ENCODE measurements at places on chromosomes 1 and 21.
A peak's percentile ranks its signal among the peaks of the same experiment; 100 is the strongest.

DNA sequence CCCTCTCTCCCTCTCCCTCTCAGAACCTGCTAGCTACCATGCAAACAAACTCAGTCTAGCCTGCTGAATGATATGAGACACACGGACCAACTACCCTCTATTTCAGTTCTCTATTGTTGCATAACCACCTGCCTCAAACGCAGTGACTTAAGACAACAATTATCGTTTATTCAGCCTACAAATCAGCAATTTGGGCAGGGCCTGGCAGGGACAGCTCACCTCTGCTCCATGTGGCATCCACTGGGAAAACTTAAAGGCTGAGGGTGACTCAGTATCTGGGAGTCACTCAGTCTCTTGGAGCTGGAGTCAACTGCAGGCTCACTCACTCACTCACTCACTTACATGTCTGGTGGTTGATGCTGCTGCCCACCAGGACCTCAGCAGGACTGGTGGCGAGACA is 121.3 kb downstream of the SEC16B start:
- H3K4me1 ChIP-seq: no peaks in the 10 kb centered on the region
- DNase-seq: no peak
- H3K27me3 ChIP-seq: no peaks in the 10 kb centered on the region

- H3K36me3 ChIP-seq: no peaks in the 10 kb centered on the region
- H3K27me3 ChIP-seq: peaks cover 29% of the 10 kb centered on the region
- no peaks in the 10 kb centered on the region for H3K4me1 ChIP-seq
- no peak overlapping the region for H3K4me3 ChIP-seq
Observed at GRCh38 chr1:156376146-156376545, 7.1 kb downstream of the RHBG start.

GRCh38 chr21:17903029-17903806 is 84.1 kb upstream of the C21orf91 start:
- no peak overlapping the region for H3K27ac ChIP-seq
- peaks cover 15% of the 10 kb centered on the region for H3K4me1 ChIP-seq
- DNase-seq: no peak
- no peaks in the 10 kb centered on the region for H3K27me3 ChIP-seq

DNA sequence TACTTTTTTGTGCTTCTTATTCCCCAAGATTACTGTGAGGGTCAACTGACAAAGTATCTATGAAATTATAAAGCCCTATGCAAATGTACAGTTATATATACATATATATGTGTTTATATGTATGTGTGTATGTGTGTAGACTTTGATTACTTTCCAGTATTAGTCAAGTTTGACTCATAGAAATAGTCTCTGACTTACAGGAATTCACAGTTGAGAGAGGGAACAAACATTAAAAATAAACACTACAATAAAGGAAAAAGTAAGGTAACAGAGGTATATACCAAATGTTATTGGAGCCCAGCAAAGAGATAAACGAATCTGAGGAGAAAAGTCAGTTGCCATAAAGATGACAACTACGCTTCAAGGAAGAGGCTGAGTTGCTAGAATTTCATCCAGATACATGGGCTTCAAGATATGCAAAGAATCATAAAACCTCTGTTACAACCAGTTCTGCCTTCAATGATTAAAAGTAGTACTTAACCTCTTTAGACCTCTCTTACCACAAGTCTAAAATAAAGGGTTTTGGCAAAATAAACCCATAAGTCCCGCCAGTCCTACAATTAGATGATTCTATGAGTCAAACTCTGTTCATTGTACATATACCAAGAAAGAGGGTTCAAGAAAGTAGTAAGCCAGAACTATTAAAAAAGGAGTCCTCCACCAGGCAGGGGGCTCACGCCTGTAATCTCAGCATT is 7.2 kb downstream of the IFT25 start:
- H3K4me1 ChIP-seq: peaks cover 23% of the 10 kb centered on the region
- DNase-seq: no peak
- peaks cover 72% of the 10 kb centered on the region for H3K36me3 ChIP-seq
- H3K27ac ChIP-seq: no peak overlapping the region
- no peak overlapping the region for H3K4me3 ChIP-seq

DNA sequence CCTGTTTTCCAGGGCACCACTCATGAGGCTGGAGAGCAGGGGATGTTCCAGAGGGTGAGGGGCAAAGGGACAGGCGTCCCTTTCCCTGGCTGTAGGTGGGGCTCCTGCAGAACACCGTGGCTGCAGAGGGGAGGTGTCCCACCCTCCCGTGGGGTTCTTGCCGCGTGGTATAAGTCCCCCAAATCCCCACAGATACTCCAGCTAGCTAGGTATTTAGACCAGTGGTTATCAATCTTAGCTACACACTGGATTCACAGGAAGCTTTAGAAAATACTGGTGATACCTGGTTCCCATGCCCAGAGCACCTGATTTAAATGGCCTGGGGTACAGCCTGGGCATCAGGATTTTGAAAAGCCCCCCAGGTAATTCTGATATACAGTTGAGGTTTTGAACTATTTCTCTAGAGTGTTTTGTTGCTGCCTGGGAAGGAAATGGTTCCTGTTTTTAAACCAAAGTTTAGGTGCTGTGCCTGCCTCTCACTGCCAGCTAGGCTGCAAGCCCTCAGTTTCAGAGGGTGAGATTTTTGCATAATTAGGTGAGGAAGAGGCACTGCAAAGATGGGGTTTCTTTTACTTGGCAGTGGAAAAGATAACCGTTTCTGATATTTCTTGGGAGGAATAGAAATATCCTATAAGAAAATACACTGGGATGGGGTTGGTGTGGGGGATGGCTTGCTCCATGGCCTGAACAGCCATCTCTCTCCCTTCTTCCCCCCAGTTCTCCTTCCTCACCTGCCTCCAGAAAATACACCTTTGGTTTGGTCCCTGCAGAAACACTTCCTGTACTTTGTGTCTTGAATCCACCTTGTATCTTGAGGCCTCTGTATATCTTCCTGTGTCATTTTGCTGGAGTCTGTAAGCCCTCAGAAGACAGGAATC is 51.7 kb downstream of the RASSF5 start:
- no peak for DNase-seq
- peak overlapping the region; percentile 92 for H3K27ac ChIP-seq

DNA sequence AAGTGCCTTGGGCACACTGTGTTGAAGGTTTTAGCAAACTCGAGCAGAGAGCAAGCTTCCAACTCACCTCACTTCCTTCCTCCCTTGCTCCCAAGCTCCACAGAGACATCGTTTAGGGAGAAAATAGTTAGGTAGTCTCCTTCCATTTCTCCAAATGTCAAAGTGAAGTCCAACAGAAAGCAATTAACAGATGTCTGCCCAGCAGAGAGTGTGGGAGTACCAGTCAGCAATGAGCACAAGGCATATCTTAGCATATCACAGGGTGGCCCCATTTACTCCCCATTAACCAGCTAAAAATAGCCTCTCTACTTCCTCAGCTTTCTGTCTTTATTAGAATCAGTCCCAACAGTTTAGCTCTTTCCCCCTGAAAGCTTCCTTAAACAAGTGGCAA is 334.2 kb upstream of the CAMK1G start:
- H3K27me3 ChIP-seq: no peaks in the 10 kb centered on the region
- no peak overlapping the region for H3K4me3 ChIP-seq
- no peaks in the 10 kb centered on the region for H3K4me1 ChIP-seq
- H3K27ac ChIP-seq: no peak overlapping the region
- DNase-seq: no peak

DNA sequence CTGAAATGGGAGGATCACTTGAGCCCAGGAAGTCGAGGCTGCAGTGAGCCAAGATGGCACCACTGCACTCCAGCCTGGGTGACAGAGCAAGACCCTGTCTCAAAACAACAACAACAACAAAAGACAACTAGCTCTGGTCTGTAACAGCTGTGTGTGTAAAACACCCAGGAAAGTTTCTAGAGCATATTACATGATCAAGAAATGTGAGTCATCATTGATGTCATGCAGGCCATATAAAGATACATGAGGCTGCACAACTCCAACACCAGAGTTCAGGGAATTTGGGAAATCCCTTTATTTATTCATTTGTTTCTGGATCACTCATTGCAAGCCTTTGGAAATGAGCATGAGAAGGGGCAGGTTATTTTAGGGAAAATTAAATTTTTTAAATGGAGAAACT is 50.3 kb upstream of the CTPS1 start:
- H3K36me3 ChIP-seq: no peaks in the 10 kb centered on the region
- no peaks in the 10 kb centered on the region for H3K4me1 ChIP-seq
- H3K27ac ChIP-seq: no peak overlapping the region
- no peak for DNase-seq

DNA sequence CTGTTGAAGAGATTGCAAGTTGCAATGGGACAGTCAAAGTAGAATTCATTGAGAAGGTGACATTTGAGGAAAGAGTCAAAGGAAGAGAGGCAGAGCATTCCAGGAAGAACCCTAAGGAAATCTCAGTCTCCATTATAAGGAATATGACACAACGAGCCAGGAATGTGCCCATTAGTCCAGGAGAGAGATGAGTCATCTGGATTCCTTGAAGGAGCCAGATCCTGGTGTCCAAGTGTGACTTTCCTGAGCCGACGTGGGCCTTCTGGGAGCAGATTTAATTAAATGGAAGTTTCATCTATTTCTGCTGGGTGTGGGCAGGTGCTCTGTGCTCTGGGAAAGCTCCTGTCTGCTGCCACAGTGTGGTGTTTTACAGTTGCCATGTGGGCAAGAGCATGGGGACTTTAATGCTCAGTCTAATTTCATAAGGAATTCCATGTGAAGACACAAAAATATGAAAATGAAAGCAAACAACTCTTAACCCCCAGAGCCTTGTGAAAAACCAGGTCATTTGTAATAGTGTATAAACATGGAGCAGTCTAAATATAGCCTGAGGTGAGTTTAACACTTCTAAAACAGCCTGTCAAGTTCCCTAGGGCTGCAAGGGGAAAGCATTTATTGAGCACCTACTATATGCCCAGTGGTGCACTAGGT is 111.4 kb upstream of the ARTN start:
- H3K36me3 ChIP-seq: peaks cover 26% of the 10 kb centered on the region
- no peak for DNase-seq
- peaks cover 3% of the 10 kb centered on the region for H3K4me1 ChIP-seq
- no peak overlapping the region for H3K4me3 ChIP-seq

DNA sequence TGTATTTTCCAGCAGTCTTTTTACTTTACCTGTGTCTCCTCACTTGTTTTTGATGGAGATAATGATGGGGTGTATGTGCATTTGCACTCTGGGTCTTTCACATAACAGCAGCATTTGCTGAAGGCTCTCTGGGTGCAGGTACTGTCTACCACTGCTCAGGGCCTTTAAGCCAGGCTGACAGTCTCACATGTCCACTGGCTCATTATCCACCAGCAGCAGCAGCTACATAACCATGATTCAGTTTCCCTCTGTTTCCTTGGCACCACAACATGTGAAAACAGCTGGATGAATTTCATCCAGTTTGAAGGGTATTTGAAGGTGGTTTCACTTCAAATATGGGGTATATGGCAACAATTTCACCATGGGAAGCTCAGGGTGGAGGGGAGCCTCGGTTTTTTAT is 41.2 kb upstream of the ROR1 start:
- no peaks in the 10 kb centered on the region for H3K36me3 ChIP-seq
- H3K4me3 ChIP-seq: no peak overlapping the region
- no peak overlapping the region for H3K27ac ChIP-seq

- no peak overlapping the region for H3K4me3 ChIP-seq
- no peaks in the 10 kb centered on the region for H3K4me1 ChIP-seq
- no peak for DNase-seq
- no peak overlapping the region for H3K27ac ChIP-seq
- H3K27me3 ChIP-seq: no peaks in the 10 kb centered on the region
- no peaks in the 10 kb centered on the region for H3K36me3 ChIP-seq
Observed at GRCh38 chr1:222040121-222040805, 298.4 kb upstream of the DUSP10 start.

- H3K4me1 ChIP-seq: no peaks in the 10 kb centered on the region
- no peak overlapping the region for H3K27ac ChIP-seq
- no peak for DNase-seq
Observed at GRCh38 chr1:56098946-56099345, 480.4 kb downstream of the PLPP3 start.
